Muscle of leg (tissue), 16 donors: ENCODE measurements at places on chromosomes 12 and 14.

DNA sequence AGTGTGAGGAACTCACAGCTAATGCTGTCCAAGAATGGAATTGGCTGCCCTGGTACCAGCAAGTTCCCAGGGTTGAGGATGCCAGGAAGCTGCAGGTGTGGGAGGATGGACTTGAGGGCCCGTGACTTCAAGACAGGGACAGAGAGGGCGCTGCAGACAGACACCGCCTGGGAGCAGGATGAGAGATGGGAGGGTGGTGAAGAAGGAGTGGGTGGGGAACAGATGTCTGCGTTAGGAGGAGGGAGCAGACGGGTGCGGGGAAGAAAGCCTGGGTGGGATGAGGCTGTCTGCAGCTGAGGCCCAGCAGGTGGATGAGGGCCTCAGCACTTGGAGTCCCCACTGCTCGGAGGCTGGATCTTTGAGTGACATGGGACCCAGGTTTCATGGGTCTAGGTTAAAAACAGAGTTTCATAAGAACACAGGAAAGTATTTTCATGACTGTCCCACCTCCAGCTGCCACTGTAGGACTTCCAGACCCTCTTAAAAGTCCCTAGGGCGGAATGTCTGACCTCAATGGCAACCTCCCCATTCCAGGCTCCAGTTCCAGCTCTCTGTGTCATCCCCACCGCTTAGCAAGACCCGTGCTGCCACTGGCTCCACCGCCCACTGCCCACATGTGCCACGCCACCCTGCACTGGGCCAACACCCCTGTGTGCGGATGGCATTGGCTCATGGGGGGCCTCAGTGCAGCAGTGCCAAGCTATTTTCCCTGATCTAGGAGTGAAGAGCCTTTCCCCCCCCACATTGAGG is 70.3 kb upstream of the SCN8A start:
- H3K27me3 ChIP-seq: no peaks in the 10 kb centered on the region
- H3K27ac ChIP-seq: no peak overlapping the region
- H3K4me3 ChIP-seq: no peak overlapping the region
- DNase-seq: no peak

DNA sequence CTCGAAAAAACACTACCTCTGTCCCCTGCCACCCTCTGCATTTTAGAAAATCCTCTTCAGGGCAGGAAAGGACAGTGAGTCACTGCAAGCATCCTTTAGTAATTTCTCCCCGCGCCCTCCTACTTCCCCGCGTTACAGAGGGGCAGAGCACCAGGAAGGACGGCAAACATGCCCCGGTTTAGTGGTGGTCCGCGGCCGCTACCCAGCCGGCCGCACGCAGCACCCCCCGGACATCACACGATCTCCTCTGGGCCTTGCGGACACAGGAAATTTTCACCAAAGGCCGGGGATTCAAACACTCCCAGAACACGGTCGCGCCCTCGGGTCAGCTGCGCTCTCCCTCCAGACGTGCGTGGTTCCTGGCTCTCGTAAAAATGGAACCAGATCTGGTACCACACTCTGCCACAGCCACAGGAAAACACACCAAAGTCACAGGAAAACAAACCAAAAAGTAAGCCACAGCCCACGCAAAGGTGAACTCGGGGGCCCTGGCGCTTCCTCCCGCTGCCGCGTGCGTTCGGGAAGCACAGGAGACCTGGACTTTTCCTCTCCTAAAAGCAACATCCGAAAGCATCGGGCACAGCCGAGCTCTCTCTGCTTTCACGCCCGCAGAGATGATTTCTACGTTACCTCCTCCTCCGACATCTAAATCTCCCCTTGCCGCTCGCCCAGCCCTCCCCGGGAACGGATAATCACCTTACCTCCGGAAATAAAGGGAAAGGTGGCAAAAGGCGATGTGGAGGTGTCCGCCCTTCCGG is 839 bp downstream of the SLC38A1 start:
- peaks cover 47% of the 10 kb centered on the region for H3K4me1 ChIP-seq
- DNase-seq: peak; percentile 35
- H3K27me3 ChIP-seq: peaks cover 31% of the 10 kb centered on the region
- peak overlapping the region; percentile 82 for H3K27ac ChIP-seq

DNA sequence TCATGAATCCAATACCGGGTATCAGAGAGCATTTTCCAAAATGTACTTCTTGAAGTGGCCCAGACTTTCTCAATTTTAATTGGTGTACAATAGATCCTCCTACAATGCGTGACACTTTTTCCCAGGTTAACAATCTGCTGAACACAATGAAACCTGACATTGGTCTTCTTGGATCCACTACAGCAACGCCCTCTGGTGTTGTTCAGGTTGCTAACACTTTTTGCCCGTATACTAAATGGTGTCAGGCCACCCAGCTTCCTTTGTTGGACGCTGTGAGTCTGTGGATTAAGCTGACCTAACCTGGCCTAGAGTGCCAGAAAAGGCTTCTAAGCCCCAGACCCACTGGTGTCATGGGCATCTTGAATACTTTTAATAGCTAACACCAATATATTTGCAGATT is 89.2 kb downstream of the KCNK10 start:
- no peak overlapping the region for H3K4me3 ChIP-seq
- H3K4me1 ChIP-seq: no peaks in the 10 kb centered on the region
- H3K27me3 ChIP-seq: no peaks in the 10 kb centered on the region
- no peak overlapping the region for H3K27ac ChIP-seq
- no peak for DNase-seq

DNA sequence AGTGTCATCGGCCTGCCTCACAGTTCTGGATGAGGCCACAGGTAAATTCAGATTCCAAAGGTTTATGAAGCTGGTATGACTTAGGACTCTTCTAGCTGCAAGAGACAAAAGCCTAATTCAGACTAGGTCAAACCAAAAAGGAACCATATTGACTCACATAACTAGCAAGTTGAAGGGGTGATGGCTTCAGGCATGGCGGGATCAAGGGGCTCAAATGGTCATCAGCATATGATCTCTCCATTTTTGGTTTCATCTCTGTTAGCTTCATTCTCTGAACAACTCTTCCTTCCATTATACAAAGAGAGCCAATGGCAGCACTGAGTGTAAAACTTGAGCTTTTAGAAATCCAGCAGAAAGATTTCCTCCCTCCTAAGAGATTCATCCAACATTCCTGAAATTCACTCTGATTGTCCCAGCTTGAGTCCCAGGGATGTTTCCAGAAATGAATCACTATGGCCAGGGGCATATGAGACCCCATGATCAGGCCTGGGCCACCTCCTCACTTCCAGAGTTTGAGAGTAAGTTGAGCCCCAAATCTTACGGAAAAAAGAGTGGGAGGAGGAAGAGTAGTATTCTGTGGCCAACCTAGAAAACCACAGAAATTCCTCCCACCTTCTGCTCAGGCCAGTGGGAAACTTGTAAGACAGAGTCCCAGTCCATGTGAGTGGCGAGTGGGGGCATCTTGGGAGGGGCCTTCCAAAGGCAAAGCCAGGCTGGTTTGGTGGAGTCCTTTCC is 2.0 kb upstream of the MAP1LC3B2 start:
- no peaks in the 10 kb centered on the region for H3K27me3 ChIP-seq
- no peak overlapping the region for H3K27ac ChIP-seq

- no peak overlapping the region for H3K4me3 ChIP-seq
- H3K4me1 ChIP-seq: no peaks in the 10 kb centered on the region
- no peak for DNase-seq
- H3K36me3 ChIP-seq: no peaks in the 10 kb centered on the region
- no peak overlapping the region for H3K27ac ChIP-seq
Measured at GRCh38 chr14:70245026-70245425, 56.3 kb upstream of the SLC8A3 start.

DNA sequence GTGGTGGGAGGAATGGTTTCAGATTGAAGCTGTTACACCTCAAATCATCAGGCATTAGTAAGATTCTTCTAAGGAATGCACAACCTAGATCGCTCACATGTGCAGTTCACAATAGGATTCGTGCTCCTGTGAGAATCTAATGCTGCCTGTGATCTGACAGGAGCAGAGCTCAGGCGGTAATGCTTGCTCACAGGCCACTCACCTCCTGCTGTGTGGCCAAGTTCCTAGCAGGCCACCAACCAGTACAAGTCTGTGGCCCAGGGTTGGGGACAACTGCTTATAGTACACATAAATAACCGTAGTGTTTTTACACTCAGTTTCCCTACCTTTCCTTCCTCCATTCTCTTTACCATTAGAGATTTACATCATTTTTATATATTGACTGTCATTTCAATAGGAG is 121.4 kb downstream of the SLCO1B3 start:
- no peaks in the 10 kb centered on the region for H3K4me1 ChIP-seq
- no peak overlapping the region for H3K27ac ChIP-seq
- H3K4me3 ChIP-seq: no peak overlapping the region
- H3K27me3 ChIP-seq: no peaks in the 10 kb centered on the region

DNA sequence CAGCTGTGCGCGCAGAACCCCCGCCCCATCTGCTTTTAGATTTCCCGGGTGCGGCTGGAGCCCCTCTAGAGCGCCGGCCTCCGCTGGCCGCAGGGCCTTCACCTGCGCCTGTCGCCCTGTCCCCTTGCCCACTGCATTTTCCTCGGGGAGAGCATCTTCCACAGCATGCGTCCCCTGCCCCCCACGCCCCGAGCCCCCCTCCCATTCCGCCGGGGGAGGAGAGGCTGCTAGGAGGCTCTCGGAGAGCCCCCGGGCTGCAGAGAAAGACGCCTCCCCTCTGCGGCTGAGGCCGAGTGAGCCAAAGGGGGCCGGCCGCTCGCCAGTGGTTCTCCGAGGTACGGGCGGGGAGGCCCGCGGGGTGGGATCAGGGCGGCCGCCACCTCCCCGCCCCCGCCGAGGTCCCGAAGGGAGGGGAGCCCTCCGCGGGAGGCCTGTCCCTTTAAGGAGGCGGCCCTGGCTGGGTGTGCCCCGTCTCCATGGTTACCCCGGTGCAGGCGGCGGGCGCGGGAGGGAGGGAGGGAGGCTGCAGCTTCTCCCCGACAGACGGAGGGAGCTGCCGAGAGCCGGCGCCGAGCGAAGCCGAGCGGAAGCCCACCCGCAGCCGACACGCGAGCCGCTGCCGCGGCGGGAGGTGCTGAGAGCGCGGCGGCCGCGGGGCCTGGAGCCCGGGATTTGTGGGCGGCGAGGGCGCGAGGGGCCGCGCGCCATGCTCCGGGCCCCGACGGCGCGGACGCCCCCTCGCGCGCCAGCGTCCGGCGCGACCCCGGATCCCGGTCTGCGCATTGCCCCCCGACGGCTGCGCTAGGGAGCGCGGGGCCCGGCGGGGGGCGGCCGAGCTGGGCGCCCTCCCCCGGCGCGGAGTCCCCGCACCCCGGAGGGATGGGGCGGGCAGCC is at the start of gene KCNH3:
TSS of gene KCNH3 (plus strand) at position 521 of the 894 bp plus-strand sequence. CDS start 387 bp downstream, outside the sequence.
- H3K27me3 ChIP-seq: peaks cover 87% of the 10 kb centered on the region
- DNase-seq: peak; percentile 83
- H3K4me3 ChIP-seq: peak within 1 kb of the TSS; percentile 34

DNA sequence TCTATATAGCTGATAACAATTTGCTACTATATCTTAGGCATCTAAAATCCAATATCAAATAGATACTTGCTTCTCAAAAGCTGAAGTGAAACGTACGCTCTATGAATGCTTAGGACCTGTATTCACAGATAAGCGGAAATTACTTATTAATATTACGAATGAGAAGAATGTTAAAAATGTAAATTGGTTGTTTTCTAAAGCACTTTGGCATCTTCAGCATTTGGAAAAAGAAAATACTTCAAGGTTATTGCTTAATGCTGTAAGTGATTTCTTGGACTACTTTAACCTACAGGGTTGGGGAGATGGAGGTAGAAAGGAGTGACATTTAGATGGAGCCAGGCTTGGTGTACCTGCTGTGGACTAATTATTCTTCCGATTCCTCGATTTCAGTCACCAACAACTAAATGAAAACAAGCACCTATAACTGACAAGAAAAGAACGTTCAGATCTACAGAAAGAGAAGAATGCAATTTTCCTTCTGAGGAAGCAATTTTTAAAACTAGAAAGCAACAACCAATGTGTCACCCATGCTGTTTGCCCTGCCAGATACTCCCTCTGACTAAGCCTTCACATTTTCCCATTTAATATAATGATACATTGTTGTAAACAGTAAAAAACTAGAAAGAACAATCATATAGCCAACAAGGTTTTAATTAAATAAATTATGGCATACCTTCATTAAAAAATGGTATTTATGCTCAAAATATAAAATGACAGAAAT is 49.3 kb downstream of the SLC25A21 start:
- H3K4me3 ChIP-seq: no peak overlapping the region
- H3K4me1 ChIP-seq: no peaks in the 10 kb centered on the region
- H3K27me3 ChIP-seq: no peaks in the 10 kb centered on the region
- no peaks in the 10 kb centered on the region for H3K36me3 ChIP-seq

- no peak overlapping the region for H3K27ac ChIP-seq
- H3K27me3 ChIP-seq: no peaks in the 10 kb centered on the region
Measured at GRCh38 chr12:19998961-19999804, 369.2 kb upstream of the PDE3A start.

GRCh38 chr12:51883295-51883694 is 4.6 kb upstream of the ANKRD33 start:
- H3K4me3 ChIP-seq: no peak overlapping the region
- H3K27me3 ChIP-seq: peaks cover 3% of the 10 kb centered on the region
- no peak overlapping the region for H3K27ac ChIP-seq
- H3K36me3 ChIP-seq: no peaks in the 10 kb centered on the region
- peaks cover 10% of the 10 kb centered on the region for H3K4me1 ChIP-seq

- no peak overlapping the region for H3K4me3 ChIP-seq
- no peak overlapping the region for H3K27ac ChIP-seq
- H3K27me3 ChIP-seq: no peaks in the 10 kb centered on the region
- H3K4me1 ChIP-seq: no peaks in the 10 kb centered on the region
Measured at GRCh38 chr14:55926007-55926406, 192.2 kb upstream of the PELI2 start.

DNA sequence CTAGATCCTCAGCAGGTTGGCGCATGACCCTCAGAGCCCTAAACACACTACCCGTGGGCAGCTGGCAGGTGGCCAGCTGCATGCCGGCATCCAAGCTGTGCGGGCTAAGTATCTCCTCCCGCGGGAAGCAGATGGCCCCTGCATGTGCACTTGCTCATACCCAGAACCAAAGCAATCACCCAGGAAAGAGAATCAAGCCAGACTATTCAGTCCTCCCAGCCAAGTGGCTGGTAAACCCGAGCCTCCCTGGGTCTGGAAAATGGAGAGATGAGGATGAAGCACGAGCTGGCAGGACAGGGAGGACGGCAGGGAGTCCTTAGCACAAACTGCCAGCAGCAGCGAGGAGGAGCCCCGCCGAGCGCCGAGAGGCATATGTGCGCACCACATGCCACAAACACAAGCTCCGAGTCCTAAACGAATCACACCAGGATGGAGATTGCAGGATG is 139.7 kb downstream of the RIMBP2 start:
- DNase-seq: no peak
- no peak overlapping the region for H3K4me3 ChIP-seq
- H3K36me3 ChIP-seq: no peaks in the 10 kb centered on the region
- H3K4me1 ChIP-seq: no peaks in the 10 kb centered on the region
- H3K27me3 ChIP-seq: no peaks in the 10 kb centered on the region

DNA sequence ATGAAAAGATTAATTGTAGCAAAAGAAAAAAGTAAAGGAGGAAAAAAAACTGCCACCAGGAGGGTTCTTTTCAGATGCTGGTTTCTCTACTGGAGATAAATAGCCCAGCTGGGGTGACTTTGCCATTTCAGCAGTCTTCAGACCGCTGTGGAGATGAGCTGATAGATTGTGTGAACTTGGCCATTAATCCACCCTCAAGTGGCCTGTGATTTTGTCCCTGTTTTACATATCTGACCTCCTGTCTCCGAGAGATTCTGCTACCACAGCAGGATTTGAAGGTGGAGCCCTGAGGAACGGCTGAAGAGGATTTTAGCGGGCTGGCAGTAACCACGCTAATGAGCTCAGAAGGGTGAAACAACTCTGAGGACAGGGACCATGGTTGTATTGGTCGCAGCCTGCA is 72.7 kb downstream of the WSCD2 start:
- no peak overlapping the region for H3K27ac ChIP-seq
- no peaks in the 10 kb centered on the region for H3K27me3 ChIP-seq
- DNase-seq: no peak
- no peaks in the 10 kb centered on the region for H3K36me3 ChIP-seq
- no peaks in the 10 kb centered on the region for H3K4me1 ChIP-seq

GRCh38 chr12:40829738-40830144 is 137.5 kb downstream of the CNTN1 start:
- no peak for DNase-seq
- H3K27me3 ChIP-seq: no peaks in the 10 kb centered on the region
- H3K36me3 ChIP-seq: no peaks in the 10 kb centered on the region
- no peak overlapping the region for H3K4me3 ChIP-seq
